Nephron progenitor cell (in vitro differentiated cells): ENCODE measurements at places on chromosomes 3 and 15.

DNA sequence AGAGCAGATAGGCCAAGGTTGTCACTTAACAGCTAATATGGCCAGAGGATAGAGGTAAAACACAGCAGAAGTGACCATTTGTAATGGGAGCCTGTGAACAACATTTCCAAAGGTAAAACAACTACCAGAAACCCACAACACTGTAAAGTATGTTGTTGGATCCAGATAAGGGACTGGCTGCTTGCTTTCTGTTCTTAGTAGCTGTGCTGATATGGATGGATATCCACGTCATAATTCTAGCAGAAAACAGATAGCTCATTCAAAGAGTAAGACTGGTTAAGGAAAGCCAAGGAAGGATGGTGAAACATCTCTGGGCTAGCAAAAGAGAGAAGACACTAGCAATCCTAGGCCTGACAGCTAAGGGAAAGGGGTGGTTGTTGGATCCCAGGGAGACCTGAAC, 36.9 kb upstream of the SPRED1 start:
- no peak for DNase-seq

- no peak for DNase-seq
Observed at GRCh38 chr3:127938800-127939199, 23.8 kb downstream of the KBTBD12 start.

DNA sequence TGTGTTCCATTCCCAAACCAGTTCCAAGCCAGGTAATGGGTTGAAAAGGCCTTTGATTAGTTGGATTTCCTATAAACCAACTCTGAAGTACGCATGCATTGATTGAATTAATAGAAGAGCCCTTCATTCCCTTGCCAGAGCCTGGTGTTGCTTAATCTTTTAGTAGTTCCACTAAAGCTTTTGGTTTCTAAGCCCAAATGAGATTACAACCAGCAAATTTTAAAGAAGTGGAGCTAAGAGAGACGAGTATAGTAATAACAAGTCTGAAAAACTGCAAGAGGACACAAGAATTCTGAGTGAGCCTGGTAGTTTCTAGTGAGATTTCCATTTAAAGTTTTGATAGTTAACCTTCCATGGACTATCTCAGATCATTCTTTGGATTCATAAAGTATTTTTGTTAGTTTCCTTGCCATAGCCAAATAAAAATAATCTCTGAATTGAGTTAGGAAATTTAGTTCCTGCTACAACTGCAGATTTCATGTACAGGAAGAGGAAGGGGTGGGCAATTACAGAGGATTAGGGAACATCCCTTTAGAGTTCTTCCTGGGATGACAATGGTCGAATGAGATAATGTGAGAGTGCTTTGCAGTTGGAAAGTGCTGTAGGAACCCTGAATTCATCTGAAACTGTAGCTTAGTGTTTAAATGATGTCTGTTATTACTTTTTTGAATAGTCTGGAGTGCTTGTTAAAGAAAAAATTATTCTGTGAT, 136.8 kb downstream of the FNDC3B start:
- no peak for DNase-seq

DNA sequence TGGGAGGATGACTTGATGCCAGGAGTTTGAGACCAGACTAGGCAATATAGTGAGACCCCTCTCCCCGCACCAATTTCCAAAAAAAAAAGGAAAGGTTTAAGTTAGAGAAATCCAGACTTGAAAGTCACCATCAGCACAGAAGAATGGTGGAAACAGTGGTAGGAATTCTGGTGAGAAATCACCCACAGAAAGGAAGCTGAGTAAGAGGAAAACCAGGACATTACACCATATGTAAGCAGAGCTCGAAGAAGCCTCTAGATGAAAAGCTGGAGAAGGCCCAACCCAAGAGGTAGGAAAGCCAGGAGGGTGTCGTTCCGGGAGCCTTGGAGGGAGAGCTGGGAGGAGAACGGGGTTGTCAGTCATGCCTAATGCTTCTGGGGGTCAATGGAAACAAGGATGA, 40.5 kb downstream of the RASGRP1 start:
- DNase-seq = no peak

DNA sequence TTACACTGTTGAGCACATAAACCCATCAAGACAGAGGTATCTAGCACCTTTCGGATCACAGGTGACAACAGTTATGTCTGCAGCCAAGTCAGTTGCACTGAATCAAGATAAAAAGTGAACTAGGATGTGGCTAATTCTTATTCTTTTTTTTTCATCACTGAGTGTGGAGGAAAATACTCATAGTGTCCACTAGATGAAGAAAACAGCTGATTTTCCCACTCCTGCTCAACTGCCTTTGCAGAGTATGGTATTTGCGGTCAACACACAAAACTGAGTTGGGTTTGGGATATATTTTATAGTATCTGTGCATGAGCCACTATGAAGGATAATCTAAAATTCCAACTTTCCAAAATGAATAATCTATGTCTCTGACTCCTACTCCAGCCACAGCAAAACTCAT, 32.5 kb downstream of the IL17RD start:
- DNase-seq = no peak

DNA sequence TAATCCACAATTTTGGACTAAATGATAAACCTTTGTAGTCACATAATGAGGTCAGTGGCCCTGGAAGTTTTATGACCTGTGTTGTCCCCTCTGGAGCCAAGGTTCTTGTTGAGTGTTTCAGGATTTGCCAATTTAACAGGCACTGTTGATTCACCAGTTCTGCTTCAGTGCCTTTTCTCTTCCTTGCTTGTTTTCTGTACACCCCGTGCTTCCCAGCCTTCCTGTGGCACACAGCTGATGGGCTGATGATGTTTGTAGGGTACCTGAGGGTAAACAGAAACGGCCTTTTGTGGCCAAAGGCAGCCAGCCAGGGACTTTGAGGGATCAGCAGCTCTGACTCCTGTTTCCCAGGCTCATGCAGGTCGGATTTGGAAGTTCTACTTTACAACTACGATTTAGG, 13.3 kb downstream of the GYG1 start:
- DNase-seq = peak; percentile 7

GRCh38 chr15:62138124-62138523, 27.0 kb downstream of the C2CD4B start:
- DNase-seq = no peak

DNA sequence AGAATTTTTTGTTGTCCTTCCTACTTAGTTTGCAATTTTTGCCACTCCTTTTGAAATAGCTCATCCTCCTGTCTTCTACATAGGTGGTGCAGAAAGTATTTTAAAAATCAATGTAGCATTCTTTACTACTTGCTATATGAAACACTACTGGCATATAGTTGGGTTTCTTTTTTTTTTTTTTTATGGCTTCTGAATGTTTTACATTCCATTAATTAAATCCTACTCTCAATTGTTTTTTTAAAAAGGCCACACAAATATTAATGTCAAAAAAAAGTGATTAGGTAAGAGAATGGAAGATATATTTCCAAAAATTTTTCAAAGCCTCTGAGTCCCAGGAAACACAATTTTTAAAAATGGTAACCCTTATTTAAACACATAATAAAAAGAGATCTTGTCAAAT, 262.6 kb downstream of the MAGI1 start:
- no peak for DNase-seq

DNA sequence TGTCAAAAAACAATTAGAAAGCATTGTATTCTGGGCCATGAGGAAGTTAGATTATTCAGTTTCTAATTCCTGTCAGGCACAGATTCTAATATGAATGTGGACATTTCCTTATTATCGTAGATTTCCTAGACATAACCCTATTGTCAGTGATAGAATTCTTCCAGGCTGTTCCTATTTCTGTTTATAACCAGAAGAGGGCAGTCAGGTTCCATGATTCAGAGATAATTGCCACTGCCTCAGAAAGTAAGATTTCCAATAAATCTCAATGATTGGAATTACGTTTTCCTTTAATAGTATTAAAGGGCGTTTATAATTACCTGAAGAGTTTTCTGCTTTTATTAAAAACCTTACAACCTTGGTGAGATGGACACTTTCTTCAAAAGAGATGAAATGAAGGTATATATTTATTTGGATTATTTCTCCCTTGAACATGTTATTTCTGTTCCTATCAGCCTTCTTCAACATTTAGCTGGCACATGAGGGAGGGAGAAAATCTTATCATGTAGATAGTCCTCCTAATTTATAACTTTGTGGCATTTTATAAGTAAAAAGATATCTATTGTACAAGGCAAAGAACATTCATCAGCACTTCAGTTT, 439.2 kb downstream of the MCTP2 start:
- no peak for DNase-seq

DNA sequence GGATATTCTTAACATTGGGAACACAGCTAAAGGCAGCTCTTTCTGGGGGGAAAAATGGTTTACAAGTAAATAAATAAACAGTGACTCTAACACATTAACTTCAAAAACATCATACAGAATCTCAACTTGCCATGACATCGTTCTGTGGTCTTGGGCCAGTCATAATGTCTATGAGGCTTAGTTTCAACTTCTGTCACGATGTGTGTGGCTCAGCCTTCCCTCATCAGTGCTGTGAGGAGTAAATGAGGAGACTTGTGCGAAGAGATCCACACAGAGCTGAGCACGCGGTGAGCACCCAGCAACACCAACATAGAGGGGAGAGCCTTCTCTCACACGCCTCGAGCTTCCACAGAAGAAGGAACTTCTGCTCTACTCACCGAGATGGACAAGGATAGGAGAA, 49.0 kb downstream of the DZIP1L start:
- no peak for DNase-seq

GRCh38 chr3:16929311-16929710, 44.6 kb downstream of the PLCL2 start:
- no peak for DNase-seq

GRCh38 chr15:89984421-89985010, 16.6 kb upstream of the ZNF710 start:
- no peak for DNase-seq

DNA sequence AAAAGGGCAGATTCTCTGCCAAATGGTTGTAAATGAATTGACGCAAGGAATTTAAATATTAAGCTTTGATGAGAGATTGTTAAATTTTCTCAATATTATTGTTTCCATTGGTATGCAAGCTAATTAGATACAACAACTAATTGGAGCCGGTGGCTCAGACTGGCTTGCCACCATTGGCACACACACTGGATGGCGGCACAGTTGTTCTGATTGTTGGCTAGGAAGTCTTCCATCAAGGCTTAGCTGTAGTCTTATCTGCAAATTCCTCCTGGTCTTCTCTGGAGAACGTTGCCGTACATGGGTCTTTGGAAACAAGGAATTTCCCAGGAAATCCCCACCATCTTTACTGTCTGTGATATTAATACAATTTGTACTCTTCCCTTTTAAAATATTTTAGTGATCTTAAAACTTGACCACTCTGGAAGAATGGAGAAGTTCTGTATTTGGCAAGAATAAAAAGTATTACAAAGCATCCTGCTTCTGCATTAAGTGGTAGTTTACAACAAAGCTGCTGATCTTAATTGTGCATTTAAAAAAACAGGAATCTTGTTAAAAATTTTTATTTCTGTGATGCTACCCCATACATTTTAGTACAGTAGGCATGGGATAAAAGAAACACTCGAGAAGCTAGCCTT, 126.5 kb downstream of the UBE2E2 start:
- DNase-seq = no peak

- no peak for DNase-seq
Observed at GRCh38 chr15:43249699-43250203, 17.0 kb downstream of the TGM5 start.

GRCh38 chr3:42608581-42608980, 8.1 kb downstream of the NKTR start:
- DNase-seq = no peak

- DNase-seq = no peak
Observed at GRCh38 chr3:118637846-118638245, 396.8 kb downstream of the IGSF11 start.

GRCh38 chr3:30475038-30475808, 131.2 kb upstream of the TGFBR2 start:
- DNase-seq = no peak

DNA sequence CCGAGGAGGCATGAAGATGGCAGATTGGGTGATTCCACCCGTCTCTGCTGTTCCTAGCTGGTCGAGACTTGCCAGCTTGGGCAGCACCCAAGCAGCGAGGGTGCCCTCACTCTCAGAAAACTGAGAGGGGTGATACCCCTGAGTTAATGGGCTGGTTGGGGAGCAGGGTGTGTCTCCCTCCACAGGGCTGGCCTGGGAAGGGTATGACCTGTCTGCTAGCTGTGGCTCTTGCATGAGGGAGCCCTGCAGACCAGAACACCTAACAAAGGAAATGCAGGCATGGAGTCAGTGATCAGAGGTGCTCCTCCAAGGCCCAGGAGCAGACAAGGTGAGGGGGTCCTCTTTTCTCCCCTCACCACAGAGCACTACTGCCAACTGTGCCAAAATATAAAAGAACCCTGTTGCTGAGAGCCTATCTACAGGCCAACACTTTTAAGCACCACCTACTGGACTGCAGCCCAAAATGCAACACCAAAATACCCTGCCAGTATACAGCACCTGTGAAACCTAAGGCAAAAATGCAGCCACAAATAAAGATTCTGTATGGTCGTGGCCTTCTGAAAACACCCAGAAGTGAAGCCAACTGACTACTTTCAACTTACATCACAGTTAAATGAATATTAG, 35.8 kb upstream of the PPM1L start:
- DNase-seq = no peak

- no peak for DNase-seq
Observed at GRCh38 chr3:107493134-107493533, 29.6 kb upstream of the BBX start.

DNA sequence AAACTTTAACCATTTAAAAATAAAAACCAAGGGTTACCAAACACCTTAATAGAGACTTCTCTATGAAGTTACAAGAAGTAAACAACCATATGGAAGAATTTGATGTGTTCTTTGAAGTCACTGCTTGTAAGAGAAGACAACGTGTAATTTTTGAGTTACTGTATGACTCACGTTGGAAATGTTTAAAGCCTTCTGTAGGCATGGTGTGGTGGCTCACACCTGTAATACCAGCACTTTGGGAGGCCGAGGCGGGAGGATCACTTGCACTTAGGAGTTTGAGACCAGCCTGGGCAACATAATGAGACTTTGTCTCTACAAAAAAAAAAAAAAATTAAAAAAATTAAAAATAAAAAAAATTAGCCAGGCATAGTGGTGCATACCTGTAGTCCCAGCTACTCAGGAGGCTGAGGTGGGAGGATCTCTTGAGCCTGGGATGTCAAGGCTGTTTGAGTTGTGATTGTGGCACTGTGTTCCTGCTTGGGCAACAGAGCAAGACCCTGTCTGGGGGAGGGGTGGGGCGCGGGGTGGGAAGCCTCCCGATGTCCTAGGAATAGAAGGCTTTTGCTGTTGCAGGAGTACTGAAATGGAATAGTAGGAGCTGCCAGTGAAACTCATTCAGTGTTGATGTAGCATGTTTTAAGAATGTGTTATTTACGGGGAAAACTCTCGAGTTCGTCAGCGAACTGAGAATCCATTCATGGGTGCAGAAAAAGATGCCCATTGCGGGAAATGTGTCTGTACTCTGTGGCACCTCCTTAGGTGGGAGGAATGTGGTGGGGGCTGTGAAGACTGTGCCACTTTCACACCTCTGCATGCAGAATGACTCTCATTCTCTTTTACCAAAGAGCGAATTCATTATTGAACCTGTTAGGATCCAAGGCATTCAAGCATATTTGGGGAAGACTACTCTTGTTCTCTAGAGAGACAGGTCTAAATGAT, 134.2 kb downstream of the FNDC3B start:
- peak; percentile 15 for DNase-seq
